Panc1 (cell line): ENCODE measurements at places on chromosomes 6 and 20.

GRCh38 chr6:38088829-38089228 is 269.3 kb downstream of the ZFAND3 start:
- H3K36me3 ChIP-seq: no peaks in the 10 kb centered on the region
- no peak overlapping the region for H3K27ac ChIP-seq
- H3K27me3 ChIP-seq: no peaks in the 10 kb centered on the region
- no peak for DNase-seq

GRCh38 chr20:21125072-21125848 is 622 bp upstream of the KIZ start:
- H3K36me3 ChIP-seq: no peaks in the 10 kb centered on the region
- H3K4me1 ChIP-seq: peaks cover 3% of the 10 kb centered on the region; the same call in 1 of the 2 replicates
- H3K4me3 ChIP-seq: peak overlapping the region; percentile 98
- H3K27me3 ChIP-seq: no peaks in the 10 kb centered on the region

- H3K27ac ChIP-seq: no peak overlapping the region
- no peak overlapping the region for H3K4me3 ChIP-seq
- no peaks in the 10 kb centered on the region for H3K36me3 ChIP-seq
Measured at GRCh38 chr6:130027948-130028347, 9.6 kb downstream of the L3MBTL3 start.

- H3K4me1 ChIP-seq: no peaks in the 10 kb centered on the region
- no peak for DNase-seq
- H3K36me3 ChIP-seq: no peaks in the 10 kb centered on the region
- H3K27ac ChIP-seq: no peak overlapping the region
- H3K27me3 ChIP-seq: no peaks in the 10 kb centered on the region
Measured at GRCh38 chr6:105902401-105903031, 183.6 kb upstream of the PRDM1 start.

GRCh38 chr20:11409561-11409960 is 508.1 kb upstream of the BTBD3 start:
- H3K27ac ChIP-seq: no peak overlapping the region
- H3K36me3 ChIP-seq: no peaks in the 10 kb centered on the region
- no peaks in the 10 kb centered on the region for H3K4me1 ChIP-seq
- no peaks in the 10 kb centered on the region for H3K27me3 ChIP-seq

DNA sequence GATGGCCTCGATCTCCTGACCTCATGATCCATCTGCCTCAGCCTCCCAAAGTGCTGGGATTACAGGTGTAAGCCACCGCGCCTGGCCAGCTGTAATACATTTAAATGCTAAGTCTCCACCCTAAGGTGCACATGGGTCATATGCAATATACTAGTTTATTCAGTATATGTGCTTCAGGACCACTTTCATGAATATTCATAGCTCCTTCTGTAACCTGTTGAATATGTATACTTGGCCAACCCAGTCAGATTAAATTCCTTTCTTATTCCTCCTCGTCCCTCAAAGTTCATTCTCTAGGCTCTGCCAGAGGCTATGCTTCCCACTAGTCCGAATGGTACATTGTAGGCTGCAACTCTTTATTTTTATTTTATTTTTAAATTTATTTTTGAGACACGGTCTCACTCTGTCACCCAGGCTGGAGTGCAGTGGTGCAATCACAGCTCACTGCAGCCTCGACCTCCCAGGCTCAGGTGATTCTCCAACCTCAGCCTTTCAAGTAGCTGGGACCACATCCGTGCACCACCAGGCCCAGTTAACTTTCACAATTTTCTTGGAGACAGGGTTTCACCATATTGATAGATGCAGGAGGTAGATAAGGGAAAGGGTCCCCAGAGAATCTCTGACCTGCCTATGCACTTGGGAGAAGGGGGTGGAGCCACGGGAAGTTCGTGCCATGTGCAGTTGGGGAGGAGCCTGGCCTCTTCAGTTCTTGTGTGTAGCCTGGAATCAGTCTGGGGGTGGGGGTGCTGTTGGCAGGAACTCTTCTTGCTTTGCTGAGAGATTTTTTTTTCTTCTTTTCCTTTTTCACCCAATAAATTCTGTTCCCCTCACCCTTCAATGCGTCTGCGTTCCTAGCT is 41.3 kb upstream of the DDR1 start:
- H3K27me3 ChIP-seq: no peaks in the 10 kb centered on the region
- no peak overlapping the region for H3K4me3 ChIP-seq
- H3K4me1 ChIP-seq: peaks cover 33% of the 10 kb centered on the region
- H3K27ac ChIP-seq: peak overlapping the region; percentile 78
- no peaks in the 10 kb centered on the region for H3K36me3 ChIP-seq

DNA sequence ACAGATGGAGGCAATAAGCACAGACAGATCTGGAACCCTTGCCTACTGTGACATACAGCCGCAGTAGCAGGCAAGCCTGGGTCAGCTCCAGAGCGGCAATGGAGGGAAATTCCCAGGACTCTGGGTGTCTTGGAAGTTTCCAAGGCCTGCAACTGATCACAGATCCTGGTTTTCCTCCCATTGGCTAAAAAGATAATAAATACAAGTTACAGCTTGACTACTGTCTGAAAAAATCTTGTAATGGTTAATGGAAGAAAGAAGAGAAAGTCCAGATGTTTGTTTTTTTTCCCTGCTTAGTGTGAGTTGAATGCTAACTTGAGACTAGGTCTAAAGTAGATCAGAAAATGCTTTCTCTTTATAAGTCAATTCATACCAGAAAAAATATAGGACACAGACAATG is 307.6 kb downstream of the ALDH8A1 start:
- no peaks in the 10 kb centered on the region for H3K27me3 ChIP-seq
- H3K4me1 ChIP-seq: no peaks in the 10 kb centered on the region
- DNase-seq: no peak
- no peak overlapping the region for H3K27ac ChIP-seq
- no peak overlapping the region for H3K4me3 ChIP-seq

DNA sequence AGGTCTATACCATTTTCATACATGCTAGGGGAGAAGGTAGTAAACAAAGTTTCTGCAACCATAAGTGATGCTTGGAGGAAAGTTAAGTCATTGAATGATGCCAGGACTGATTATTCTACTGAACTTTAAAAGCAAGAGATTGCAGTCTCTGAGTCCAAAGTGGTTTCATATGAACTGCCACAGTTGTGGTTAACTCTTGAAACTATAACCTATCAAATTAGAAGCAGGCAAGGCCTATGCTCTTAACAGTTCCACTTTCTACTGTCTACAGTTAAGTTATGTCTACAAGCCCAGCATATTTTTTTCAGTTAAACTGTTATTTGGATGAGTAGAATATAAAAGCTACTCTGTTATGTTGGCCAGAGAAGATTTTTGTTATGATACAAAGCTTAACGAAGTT is 326.5 kb upstream of the RUNX2 start:
- DNase-seq: no peak
- no peaks in the 10 kb centered on the region for H3K4me1 ChIP-seq
- no peak overlapping the region for H3K4me3 ChIP-seq
- H3K27me3 ChIP-seq: no peaks in the 10 kb centered on the region

DNA sequence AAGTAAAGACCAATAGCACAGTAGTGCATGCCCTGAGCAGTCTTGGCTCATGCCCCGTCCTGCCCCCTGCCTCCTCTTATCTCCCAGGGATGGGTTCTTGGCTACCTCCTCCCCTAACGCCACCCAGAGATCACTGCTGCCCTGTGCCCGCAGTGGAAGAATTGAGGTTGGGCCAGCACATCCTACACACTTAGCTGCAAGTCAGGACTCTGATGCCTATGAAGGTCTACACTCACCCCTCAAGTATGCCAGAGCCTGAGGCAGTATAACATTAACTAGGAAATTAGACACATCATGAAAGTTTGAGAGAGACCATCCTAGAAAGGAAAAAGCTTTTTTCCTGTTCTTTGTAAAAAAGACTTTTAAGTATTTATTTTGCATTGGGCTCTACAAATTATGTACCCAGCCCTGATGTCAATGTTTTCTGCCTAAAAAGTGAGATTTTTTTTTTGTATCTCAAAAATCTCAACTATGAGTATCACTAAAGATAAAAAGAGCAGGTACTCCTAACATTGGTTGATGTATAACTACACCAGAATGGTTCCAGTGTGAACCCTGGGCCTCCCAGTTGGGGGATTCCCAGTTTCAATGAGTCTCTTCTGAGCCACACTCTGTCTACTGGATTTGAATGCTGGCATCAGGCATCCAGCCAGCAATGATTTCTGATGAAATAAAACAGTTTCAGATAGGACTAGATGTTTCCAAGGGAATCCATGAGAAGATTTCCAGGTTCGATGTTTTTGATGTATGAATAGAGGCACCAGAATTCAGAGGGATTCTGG is 115.4 kb downstream of the ISM1 start:
- no peaks in the 10 kb centered on the region for H3K4me1 ChIP-seq
- DNase-seq: no peak
- H3K27ac ChIP-seq: no peak overlapping the region
- H3K36me3 ChIP-seq: no peaks in the 10 kb centered on the region
- no peaks in the 10 kb centered on the region for H3K27me3 ChIP-seq

DNA sequence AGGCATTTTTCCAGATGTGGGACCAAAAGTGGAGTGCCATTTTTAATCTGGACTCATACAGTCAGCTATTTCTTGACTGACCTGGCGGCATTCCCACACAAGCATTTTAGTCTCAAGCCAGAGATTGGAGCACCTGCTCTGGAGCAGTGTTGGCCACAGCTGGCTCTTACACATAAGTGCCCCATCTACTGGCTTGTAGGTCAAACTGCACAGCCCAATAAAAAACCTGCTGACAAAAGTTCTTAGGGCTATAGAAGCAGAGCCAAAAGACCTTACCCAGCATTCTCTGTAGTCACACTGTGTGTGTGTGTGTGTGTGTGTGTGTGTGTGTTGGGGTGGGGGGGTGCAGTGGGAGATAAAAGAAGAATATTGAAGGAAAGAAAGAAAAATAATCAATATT is 38.6 kb upstream of the SENP6 start:
- DNase-seq: no peak
- no peaks in the 10 kb centered on the region for H3K36me3 ChIP-seq
- no peak overlapping the region for H3K27ac ChIP-seq

- H3K36me3 ChIP-seq: no peaks in the 10 kb centered on the region
- no peak overlapping the region for H3K4me3 ChIP-seq
- no peaks in the 10 kb centered on the region for H3K4me1 ChIP-seq
- H3K27me3 ChIP-seq: no peaks in the 10 kb centered on the region
Measured at GRCh38 chr6:160227038-160227768, 31.4 kb downstream of the SLC22A2 start.

DNA sequence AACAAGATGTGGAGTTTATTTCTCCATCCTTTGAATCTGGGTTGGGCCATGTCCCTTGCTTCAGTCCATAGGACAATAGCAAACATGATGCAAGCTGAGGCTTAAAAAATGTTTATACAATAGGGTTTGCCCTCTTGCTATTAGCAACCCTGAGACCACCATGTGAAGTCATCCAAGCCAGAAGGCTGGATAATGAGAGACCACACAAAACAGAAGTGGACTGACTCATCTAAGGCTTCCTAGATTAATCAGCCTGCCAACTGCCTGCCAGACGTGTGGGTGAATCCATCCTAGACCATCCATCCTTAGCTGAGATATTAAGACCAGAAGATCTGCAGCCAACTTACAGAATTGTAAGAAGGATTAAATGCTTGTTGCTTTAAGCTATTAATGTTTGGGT is 38.1 kb upstream of the ISM1 start:
- DNase-seq: no peak
- H3K4me1 ChIP-seq: no peaks in the 10 kb centered on the region
- no peak overlapping the region for H3K27ac ChIP-seq
- no peak overlapping the region for H3K4me3 ChIP-seq
- no peaks in the 10 kb centered on the region for H3K27me3 ChIP-seq

DNA sequence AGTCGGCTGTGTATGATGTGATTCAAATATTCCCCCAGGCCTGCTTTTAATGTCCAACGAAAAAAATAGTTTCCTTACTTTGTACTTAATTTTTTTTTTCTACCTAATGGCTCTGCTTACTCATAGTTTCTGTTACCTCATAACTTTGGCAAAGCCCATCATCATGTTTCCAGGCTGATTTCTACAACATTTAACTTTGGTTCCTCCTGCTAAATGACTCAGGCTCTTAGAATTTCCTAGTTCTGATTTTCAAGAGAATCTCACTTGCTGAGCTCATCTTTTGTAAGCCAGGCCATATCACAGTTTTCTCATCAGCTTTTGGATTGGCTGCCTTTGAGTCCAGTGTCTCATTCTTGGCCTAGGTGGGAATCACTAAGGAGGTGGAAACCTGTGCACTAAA is 323.1 kb downstream of the HDGFL1 start:
- no peaks in the 10 kb centered on the region for H3K36me3 ChIP-seq
- no peaks in the 10 kb centered on the region for H3K27me3 ChIP-seq
- H3K4me3 ChIP-seq: no peak overlapping the region
- no peak overlapping the region for H3K27ac ChIP-seq
- no peak for DNase-seq

DNA sequence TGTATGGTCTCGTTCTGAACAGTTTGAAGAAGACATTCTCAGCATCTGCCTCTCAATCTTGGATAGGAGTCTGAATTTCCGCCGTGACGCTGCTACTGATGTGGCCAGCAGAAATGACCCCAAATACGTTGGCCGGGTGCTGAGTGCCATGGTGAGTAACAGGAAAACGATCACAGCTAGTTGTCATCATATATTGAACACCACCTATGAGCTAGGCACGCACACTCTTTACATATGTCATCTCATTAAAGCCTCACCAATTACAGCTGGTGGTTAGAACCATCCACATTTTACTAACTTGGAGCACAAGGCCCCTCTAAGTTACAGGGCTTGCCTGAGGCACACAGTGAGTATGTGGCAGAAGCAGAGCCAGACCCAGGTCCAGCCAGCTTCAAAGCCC is 17.1 kb downstream of the TGM3 start:
- H3K4me1 ChIP-seq: no peaks in the 10 kb centered on the region
- no peak for DNase-seq
- H3K4me3 ChIP-seq: no peak overlapping the region
- H3K27ac ChIP-seq: no peak overlapping the region
- H3K36me3 ChIP-seq: no peaks in the 10 kb centered on the region

- H3K36me3 ChIP-seq: no peaks in the 10 kb centered on the region
- H3K4me1 ChIP-seq: peaks cover 9% of the 10 kb centered on the region; the same call in 1 of the 2 replicates
- H3K27me3 ChIP-seq: no peaks in the 10 kb centered on the region
Measured at GRCh38 chr6:108633436-108633835, 72.7 kb downstream of the FOXO3 start.

- peaks cover 25% of the 10 kb centered on the region for H3K4me1 ChIP-seq
- H3K4me3 ChIP-seq: no peak overlapping the region
- no peaks in the 10 kb centered on the region for H3K27me3 ChIP-seq
- H3K27ac ChIP-seq: no peak overlapping the region
Measured at GRCh38 chr6:20197251-20197650, 15.0 kb downstream of the MBOAT1 start.

GRCh38 chr6:123895346-123895745 is 91.7 kb downstream of the NKAIN2 start:
- no peaks in the 10 kb centered on the region for H3K36me3 ChIP-seq
- H3K4me1 ChIP-seq: no peaks in the 10 kb centered on the region
- no peak for DNase-seq
- no peaks in the 10 kb centered on the region for H3K27me3 ChIP-seq
- no peak overlapping the region for H3K4me3 ChIP-seq
- no peak overlapping the region for H3K27ac ChIP-seq

DNA sequence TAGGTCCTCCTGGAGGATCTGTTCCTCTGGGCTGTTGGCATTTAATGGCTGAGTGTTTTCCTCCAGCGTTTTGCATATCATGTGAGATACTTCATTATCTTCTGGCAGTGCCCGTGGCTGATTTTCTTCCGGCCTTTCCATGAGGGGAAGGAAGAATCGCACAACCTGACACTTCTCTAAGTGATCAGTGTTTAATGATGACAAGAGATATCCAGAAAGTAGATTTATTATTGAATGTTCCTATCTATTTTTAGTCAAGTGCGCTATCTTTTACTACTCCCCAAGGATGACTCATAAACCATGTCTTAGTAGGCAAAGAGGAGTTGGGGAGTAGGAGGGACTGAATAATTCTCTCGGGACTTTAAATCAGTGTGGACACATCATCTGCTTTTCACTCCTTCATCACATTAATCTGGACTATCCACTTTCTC is 149.7 kb downstream of the PLCB4 start:
- H3K27ac ChIP-seq: no peak overlapping the region
- no peak for DNase-seq
- no peaks in the 10 kb centered on the region for H3K27me3 ChIP-seq
- H3K4me3 ChIP-seq: no peak overlapping the region
